HepG2 (cell line): ENCODE measurements at places on chromosomes 1 and 21. TPM values are rescaled to one million over a fixed set of nuclear protein-coding genes. Genes with fewer than 3 reads are reported as not detected.

Gene AGMAT
- total RNA-seq = 174 and 216 TPM in 2 replicates

Gene GRIK3
- not detected in 2 replicates for total RNA-seq

Gene CEP170
- 28.6 and 36.9 TPM in 2 replicates for total RNA-seq

Gene KLHL12
- 25.2 and 34.2 TPM in 2 replicates for total RNA-seq

DNA sequence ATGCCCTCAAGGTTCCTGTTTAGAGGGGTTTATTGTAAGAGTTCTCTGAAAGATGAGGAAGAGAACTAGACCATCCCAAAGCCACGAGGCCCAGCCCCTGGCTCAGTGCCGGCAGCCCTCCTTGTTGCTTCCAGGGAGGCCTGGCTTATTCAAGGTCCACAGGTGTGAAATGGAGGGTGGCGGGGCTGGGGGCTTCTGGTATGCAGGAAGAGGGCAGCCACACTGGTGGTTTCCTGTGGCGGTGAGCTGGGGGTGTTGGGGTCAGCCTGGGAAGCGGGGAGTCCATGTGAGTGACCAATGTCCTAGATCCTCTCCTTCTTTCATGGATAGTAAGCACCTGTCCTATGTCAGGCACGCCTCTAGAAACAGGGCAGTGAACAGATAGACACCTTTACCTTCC, 138.2 kb downstream of the CAMTA1 start:
- H3K27ac ChIP-seq = no peak overlapping the region
- H3K4me3 ChIP-seq = no peak overlapping the region
- H3K36me3 ChIP-seq = no peaks in the 10 kb centered on the region
- no peak for DNase-seq

- H3K27me3 ChIP-seq = no peaks in the 10 kb centered on the region
- peaks cover 51% of the 10 kb centered on the region for H3K4me1 ChIP-seq
- H3K27ac ChIP-seq = no peak overlapping the region
- no peak for DNase-seq
- no peak overlapping the region for H3K4me3 ChIP-seq
Measured at GRCh38 chr1:59396387-59396786, 99.5 kb downstream of the FGGY start.

DNA sequence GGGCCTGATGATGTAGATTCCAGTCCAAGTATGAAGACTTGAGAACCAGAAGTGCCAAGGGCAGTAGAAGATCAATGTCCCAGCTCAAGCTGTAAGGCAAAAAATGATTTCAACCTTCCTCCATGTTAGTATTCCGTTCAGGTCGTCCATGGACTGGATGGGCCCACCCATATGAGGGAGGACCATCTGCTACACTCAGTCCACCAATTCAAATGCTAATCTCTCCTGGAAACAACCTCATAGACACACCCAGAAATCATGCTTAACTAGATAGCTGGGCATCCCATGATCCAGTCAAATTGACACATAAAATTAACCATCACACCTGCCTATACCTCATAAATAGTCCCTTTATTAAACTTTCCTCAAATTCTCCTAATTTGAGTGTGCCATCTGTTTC, 73.3 kb upstream of the NFASC start:
- H3K4me1 ChIP-seq = no peaks in the 10 kb centered on the region
- H3K36me3 ChIP-seq = no peaks in the 10 kb centered on the region
- no peaks in the 10 kb centered on the region for H3K27me3 ChIP-seq
- no peak for DNase-seq
- H3K27ac ChIP-seq = no peak overlapping the region
- no peak overlapping the region for H3K4me3 ChIP-seq

GRCh38 chr1:160538985-160539651, 16.1 kb upstream of the SLAMF6 start:
- H3K4me3 ChIP-seq = peak overlapping the region; percentile 21; the same call in 1 of the 2 replicates
- H3K27me3 ChIP-seq = no peaks in the 10 kb centered on the region
- peaks cover 47% of the 10 kb centered on the region for H3K4me1 ChIP-seq
- DNase-seq = peak; percentile 81
- H3K36me3 ChIP-seq = no peaks in the 10 kb centered on the region
